Activated T-cell treated with anti-CD3 and anti-CD28 coated beads, Interleukin-2, amount 50 U/mL, for 48 hours (primary cell): ENCODE measurements at places on chromosomes 2 and 18.

DNA sequence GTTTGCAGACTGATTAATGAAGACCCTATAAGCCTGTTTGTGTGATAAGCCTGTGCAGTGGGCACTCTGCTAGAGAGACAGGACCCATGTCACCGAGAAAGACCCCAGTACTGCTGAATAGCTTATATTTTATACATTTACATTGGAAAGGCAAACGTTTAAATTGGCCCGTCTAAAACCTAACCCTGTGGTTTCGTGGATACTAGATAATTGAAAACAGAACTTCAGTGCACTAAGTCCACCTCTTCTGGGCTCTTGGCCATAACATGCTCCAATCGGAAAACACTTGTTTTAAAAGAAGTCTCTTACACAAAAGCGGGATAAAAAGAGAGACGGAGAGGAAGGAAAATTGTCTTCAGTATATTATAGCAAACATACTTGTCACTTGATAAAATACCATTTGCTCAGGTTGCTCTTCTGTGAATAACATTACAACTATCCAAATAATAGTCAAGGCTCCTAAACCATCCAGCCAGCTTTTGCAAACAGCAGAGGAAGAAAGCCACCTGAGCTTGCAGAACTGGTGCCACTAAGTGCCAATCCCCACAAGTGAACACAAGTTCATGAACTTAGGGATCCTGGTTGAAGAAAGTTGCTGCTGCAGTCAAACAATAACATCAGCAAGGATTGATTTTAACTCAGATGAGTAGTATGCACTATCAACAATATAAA, 218.4 kb upstream of the FN1 start:
- DNase-seq, result no peak

GRCh38 chr18:63523660-63524059, 18.5 kb upstream of the SERPINB12 start:
- no peak for DNase-seq

- DNase-seq, result no peak
These were observed 75.3 kb downstream of the NFATC1 start for GRCh38 chr18:79471046-79471445.

- DNase-seq, result no peak
These were observed 39.3 kb upstream of the PARD3B start for GRCh38 chr2:204505946-204506345.

- peak; percentile 75 for DNase-seq
These were observed 14.9 kb downstream of the ITGA6 start for GRCh38 chr2:172442072-172442895.

- no peak for DNase-seq
These were observed 12.1 kb upstream of the ERCC3 start for GRCh38 chr2:127305990-127306585.

DNA sequence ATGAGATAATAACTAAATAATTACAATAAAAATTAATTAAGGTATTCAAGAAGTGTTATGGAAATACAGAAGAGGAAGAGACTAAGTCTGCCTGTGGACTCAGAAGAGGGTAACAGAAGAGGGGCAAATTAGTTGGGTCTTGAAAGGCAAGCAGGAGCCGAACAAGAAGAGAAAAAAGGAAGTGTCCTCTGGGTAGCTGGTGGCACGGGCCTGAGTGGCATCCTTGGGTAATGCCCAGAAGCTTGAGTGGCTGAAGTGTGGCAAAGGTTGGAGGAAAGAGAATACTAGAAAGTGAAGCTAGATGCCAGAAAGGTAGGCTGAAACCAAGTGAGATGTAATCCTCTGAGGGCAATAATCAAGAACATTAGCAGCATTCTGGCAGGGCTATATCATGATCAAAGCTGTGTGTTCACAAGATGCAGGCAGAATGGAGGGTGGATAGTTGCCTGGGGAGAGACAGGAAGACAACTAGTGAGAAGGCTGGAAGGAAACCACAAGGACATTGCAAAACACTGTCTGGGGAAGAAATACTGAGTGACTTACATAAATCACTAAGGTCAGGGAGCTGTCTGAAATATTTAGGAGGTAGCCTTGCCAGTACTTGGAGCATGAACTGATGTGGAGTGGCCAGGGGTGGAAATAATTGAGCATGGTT, 16.2 kb downstream of the DOCK10 start:
- DNase-seq, result no peak

- DNase-seq, result peak; percentile 35
These were observed 187.8 kb upstream of the SIX3 start for GRCh38 chr2:44753552-44754285.

DNA sequence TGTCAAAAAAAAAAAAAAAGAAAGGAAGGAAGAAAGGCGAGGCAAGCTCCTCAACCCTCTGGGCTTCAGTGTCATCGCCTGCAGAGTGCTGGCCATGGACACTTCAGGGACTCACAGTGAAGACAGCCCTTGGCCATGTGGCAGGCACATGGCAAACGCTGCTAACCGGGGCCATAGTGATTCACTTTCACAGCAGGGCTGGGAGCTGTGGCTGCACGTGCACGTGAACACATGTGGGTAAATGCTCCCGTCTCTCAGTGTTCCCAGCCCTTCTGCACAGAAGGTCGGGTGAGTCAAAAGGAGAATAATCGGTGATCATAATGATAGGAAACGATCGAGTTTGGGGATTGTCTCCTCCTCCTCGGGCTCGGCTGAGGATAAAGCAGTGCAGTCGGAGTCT, 46.1 kb upstream of the UBE2F start:
- no peak for DNase-seq

- no peak for DNase-seq
These were observed 651 bp upstream of the DPYSL5 start for GRCh38 chr2:26847307-26847654.

GRCh38 chr2:25251071-25251421, 82.7 kb upstream of the POMC start:
- peak; percentile 55 for DNase-seq

- DNase-seq, result no peak
These were observed 188.4 kb downstream of the KCNS3 start for GRCh38 chr2:18066894-18067293.

DNA sequence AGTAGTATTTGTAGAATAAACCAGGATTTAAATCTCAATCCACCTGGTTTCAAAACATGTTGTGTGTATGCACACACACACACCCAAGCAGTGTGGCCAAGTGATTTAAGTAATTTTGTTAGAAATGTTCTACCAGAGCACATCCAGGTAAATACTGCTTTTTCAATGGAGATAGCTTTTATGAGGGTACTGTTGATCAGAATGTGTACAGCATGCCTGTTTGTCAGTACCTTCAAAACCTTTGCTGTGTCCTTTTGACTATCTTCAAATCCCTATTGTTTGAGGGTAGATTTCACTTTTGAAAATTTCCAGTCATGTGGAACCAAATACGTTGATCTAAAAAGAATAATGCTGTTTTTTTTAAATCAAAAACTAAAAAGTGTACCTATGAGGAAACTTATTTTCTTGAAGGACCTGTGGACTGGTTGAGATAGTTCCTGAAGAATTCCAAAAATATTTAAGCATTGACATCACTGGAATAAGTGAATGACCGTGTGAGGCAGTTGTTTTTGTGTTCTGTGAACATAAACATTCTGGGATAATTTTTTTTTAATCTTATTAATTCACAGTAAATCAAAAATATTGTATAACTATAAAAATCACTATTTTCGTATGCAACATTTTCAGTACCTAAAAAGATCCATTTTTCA, 70.9 kb downstream of the PTRHD1 start:
- no peak for DNase-seq

- DNase-seq, result no peak
These were observed 112.6 kb upstream of the PXDN start for GRCh38 chr2:1856922-1857321.

GRCh38 chr2:237966250-237966564, 607 bp upstream of the UBE2F start:
- no peak for DNase-seq

- DNase-seq, result no peak
These were observed 212.0 kb upstream of the RAB6C start for GRCh38 chr2:129767346-129768035.

- DNase-seq, result no peak
These were observed 49.8 kb downstream of the PTPN4 start for GRCh38 chr2:119809339-119810048.

DNA sequence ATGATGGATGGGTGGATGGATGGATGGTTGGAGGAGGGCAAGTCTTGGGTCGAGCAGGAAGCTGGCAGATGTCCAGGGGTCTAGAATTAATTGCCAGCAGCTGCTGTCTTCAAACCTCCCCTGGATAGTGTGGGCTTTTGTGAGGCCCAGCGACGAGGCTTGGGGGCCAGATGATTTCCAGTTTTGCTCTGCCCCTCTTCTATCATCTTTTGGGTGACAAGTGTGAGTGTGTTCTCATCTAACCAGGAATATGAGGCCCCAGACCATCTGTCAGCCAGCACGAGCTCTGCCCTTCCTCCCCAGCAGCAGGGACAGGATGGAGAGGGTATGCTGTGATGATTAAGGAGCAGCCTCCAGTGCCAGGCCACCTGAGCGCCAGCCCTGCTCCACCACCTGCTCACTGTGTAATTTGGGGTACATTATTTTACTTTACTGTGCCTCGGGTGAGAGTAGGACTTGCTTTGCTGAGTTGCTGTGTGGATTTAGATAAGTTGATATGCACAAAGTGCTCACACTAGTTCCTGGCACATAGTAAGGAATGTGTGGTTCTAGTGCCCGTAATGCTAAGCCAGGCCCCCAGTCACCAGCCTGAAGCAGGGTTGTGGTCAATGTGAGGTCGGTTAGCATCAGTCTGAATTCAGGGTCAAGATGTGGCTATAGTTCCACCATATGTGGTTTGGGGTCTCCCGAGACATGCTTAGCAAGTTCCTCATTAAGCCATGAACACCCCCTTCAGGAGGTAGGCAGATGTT, 251.1 kb downstream of the CYP26B1 start:
- no peak for DNase-seq

- DNase-seq, result no peak
These were observed 1142.2 kb downstream of the LRP1B start for GRCh38 chr2:140988597-140988996.

DNA sequence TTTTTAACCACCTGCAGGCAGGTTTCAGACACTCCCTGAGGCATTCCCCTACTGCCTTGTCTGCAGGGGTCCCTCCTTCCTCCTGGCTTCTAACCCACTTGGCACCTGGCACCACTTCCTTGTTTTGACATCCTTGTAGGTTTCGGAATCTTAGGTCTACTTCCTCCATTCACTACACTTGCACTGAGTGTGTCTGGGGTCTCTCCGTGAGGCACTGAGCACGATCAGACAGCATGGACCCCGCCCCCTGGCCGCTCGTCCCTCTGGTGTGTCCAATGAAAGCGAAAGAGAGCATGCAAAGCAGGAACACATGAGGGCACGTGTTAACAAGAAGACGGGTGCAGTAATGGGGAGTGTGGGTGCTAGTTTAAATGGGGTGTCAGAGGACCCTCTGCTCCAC, 63.8 kb downstream of the HAUS1 start:
- DNase-seq, result peak; percentile 48

- no peak for DNase-seq
These were observed 10.1 kb downstream of the CAPG start for GRCh38 chr2:85400023-85400422.

DNA sequence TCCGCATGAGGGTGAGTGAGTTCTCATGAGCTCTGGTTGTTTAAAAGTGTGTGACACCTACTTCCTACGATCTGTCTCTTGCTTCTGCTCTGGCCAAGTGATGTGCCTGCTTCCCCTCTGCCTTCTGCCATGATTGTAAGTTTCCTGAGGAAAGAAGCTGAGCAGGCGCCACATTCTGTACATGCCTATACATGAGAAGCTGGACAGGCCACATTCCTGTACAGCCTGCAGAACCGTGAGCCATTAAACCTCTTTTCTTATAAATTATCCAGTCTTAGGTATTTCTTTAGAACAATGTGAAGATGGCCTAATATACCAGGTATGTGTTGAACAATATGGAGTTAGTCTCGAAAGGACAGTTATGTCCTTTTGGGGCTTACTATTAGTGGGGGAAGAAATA, 281.0 kb downstream of the ALK start:
- DNase-seq, result no peak

- DNase-seq, result no peak
These were observed 42.0 kb downstream of the AFTPH start for GRCh38 chr2:64565949-64566710.
